B cell (primary cell): ENCODE measurements at places on chromosomes 12 and 14.

- DNase-seq: no peak
Observed at GRCh38 chr12:3542911-3543310, 51.9 kb downstream of the PRMT8 start.

- no peak for DNase-seq
Observed at GRCh38 chr12:119835068-119835467, 42.1 kb downstream of the CIT start.

DNA sequence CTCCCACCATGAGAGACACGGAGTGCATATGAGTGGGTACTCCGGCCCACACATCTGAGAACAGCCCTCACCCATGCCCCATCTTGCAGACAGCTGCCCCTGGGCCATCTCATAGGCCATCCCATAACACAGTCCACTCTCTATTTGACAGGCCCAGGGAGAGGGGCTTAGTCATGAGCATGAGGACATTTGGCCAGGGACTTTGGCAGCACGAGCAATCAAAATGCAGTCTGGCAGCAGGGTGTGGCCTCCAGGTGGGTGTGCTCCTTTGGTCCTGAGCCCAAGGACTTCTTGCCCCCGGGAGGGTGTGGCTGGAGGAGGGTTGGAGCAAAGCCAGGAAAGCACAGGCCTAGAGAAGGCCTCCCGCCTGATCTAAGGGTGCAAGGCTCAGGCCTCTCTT lies 25.6 kb downstream of the EMP1 start:
- no peak for DNase-seq

GRCh38 chr14:77375973-77376770 lies 722 bp downstream of the TMED8 start:
- no peak for DNase-seq
